Astrocyte of the cerebellum (primary cell): ENCODE measurements at places on chromosomes 6 and 20.
A peak's percentile ranks its signal among the peaks of the same experiment; 100 is the strongest.

DNA sequence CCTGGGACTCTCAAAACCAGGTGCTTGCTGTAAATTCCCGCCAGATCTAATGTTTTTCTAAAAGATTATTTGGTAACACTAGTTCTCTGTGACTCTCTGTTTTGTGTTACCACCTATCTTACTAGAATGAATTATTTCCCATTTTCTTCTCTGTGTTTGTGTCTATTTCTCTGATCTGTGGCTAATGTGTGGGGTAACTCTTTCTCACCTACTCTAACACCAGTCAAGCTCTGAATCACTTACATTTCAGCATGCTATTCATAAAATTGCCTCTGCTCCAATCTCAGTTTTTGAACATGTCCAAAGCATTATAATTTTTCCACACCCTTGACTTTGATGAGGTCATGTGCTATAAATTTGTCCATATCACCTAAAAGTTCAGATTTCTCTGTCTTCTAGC, 23.2 kb upstream of the COL19A1 start:
- no peak for DNase-seq

DNA sequence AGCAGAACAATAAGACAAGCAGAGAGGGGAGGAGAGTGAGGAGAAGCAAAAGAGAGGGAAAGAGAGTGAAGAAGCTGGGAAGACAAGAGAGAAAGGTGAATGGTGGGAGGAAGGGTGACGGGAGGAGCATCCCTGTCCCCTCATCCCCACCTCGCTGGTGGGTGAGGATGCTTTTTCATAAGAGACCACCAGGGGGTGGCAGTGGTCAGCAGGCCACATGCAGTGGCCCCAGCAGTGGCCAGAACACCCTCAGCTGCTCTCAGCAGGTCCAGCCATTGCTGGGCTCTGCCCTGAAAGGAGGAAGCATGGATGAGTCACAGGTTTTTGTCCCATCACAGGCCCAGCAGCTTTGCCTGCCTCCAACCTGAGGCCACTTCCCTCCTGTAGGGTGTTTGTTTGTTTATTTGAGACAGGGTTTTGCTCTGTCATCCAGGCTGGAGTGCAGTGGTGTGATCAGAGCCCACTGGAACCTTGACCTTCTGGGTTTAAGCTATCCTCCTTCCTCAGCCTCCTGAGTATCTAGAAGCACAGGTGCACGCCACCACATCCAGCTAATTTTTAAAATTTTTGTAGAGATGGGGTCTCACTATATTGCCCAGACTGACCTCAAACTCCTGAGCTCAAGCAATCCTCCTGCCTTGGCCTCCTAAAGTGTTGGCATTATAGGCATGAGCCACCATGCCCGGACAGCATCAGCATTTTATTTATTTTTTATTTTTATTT, 24.0 kb downstream of the FGD2 start:
- peak; percentile 49 for DNase-seq

GRCh38 chr6:169968541-169969270, 217.3 kb downstream of the ERMARD start:
- no peak for DNase-seq

DNA sequence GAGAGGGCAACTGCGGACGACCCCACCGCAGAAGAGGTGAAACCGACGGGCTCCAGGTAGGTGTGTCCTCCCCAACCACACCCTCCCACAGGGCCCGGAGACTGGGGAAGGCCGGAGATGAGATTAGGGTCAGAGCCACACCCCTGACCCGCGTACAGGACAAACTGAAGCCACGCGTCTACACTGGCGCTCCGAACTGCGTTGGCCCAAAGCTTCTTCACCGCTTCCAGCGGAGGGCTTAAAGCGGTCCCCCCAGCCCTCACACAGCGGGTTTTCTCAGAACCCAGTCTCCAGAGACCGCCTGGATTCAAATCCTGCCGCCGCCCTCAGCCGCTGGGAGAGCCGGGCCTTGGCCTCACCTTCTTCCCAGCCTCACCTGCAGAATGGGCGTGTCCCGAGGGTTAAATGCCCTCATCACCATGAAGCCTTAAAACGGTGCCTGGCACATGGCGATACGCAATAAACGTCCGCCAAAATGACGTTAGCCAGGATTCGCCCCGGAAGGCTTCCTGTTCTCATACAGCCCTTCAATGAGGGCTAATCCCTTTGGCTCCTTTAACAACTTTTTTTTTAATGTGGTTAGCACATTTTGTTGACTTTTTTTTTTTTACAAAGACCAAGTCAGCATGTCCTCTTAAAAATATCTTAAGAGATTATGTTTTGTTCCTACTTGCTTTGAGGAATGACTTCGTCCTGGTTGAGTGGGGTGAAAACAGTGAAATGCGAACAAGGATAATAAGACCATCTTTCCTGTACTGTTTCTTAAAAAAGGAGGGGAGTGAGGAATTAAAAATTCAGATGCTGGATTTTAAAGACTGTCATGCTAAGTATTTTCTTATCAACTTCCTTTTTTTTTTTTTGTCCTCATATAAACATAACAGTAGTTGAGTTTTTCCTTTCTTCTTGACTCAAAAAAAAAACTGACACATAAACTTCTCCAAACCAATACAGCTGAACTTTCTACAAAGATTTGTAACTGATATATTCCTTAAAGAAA, 15.1 kb upstream of the ZNF217 start:
- DNase-seq: no peak

- no peak for DNase-seq
Observed at GRCh38 chr20:45828589-45828988, 1.5 kb upstream of the TNNC2 start.

DNA sequence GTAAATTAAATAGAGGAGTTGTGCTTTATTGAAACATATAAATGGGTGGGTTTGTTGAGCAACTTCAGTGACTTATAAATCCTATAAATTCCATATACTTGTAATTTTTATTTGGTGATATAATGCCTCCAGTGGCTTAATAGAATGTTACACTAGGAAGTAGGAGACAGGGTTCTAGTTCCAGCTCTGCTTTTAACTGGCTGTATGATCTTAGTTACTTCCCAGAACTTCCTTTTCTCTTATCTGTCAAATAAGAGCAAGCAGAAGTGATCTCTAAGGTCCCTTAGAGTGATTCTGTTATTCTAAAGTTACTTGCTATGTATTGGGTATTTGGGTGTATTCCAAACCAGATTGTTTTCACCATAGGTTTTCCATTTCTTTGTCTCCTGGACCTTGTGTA, 10.2 kb downstream of the ZSCAN23 start:
- no peak for DNase-seq

DNA sequence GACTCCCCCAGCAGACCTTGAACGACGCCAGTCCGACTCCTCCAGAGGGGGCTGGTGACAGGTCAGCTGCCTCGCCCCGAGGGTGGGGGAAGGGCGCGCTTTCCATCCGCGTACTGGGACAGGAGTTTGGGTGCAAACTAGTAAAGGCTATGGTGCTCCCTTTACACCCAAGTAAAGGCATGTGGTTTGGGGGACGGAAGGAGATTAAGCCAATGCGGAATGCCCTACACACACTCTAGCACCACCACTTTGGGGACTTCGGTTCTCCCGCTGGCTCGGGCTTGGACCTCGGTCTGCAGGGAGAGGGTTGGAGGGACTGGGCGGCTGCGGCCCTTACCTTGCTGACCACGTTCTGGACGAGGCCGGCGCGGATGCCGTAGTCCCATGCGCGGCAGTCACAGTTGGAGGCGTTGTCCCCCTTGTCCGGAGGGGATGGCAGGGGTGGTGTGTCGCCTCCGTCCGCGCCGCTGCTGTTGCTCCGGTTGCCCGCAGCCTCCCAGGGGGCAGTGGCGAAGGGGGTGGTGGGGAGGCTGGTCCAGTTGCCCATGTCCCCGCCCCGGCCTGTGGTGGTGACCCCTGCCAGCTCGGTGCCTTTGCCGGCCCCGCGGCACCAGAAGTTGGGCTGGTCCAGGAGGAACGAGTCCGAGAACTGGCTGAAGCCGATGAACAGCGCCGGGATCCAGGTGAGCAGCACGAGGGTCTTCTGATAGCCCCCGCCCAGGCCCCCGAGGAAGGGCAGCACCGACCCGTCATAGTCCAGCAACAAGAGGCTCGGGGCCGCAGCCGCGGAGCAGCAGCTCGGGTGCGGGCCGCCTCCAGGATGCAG, 1.1 kb downstream of the SLC22A23 start:
- DNase-seq: no peak

- DNase-seq: no peak
Observed at GRCh38 chr6:27565839-27566779, 93.2 kb upstream of the ZNF184 start.

- no peak for DNase-seq
Observed at GRCh38 chr20:25586877-25587276, 1.5 kb upstream of the NINL start.

- DNase-seq: no peak
Observed at GRCh38 chr6:16367571-16367970, 129.2 kb downstream of the GMPR start.

GRCh38 chr6:73058736-73059135, 166.6 kb downstream of the KHDC1L start:
- peak; percentile 61 for DNase-seq

GRCh38 chr20:17969884-17970409, 1.1 kb downstream of the MGME1 start:
- DNase-seq: no peak

DNA sequence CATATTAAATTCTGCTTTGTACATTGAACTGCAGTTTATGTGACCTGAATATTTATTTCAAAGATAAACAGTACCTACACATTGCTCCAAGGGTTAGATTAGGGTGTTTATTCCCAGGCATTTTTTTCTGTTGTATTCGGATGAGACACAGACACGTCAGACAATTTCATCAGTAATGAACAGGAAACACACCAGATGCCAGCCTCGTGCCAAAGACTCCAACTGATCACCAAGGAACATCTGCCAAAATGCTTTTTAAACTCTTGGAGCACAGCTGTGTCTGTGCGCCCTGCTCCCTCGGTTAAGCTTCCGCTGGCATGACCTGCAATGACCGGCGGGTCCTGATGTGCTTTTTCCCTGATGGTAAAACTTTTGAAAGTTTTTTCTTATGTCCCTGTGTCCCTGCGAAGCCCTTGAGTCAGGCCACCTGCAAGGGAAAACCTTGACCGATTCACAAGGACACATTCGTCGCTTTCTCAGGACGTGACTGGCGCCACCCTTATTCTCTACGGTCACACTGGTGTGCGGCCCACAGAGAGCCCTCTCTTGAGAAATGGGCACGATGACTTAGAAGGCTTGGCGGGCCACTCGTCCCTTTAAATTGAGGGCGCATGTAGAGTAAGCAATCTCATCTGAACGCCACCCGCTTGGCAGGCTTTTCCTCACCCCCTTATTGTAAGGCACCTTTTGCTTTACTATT, 173.9 kb downstream of the QKI start:
- DNase-seq: no peak

- DNase-seq: no peak
Observed at GRCh38 chr6:43687079-43687436, 533 bp downstream of the MRPS18A start.

- no peak for DNase-seq
Observed at GRCh38 chr20:61767761-61768494, 297.8 kb downstream of the TAF4 start.

- no peak for DNase-seq
Observed at GRCh38 chr6:130326496-130326895, 39.3 kb upstream of the TMEM200A start.

- no peak for DNase-seq
Observed at GRCh38 chr20:1979106-1979778, 14.6 kb downstream of the PDYN start.

GRCh38 chr6:108687921-108688320, 127.2 kb downstream of the FOXO3 start:
- DNase-seq: no peak

DNA sequence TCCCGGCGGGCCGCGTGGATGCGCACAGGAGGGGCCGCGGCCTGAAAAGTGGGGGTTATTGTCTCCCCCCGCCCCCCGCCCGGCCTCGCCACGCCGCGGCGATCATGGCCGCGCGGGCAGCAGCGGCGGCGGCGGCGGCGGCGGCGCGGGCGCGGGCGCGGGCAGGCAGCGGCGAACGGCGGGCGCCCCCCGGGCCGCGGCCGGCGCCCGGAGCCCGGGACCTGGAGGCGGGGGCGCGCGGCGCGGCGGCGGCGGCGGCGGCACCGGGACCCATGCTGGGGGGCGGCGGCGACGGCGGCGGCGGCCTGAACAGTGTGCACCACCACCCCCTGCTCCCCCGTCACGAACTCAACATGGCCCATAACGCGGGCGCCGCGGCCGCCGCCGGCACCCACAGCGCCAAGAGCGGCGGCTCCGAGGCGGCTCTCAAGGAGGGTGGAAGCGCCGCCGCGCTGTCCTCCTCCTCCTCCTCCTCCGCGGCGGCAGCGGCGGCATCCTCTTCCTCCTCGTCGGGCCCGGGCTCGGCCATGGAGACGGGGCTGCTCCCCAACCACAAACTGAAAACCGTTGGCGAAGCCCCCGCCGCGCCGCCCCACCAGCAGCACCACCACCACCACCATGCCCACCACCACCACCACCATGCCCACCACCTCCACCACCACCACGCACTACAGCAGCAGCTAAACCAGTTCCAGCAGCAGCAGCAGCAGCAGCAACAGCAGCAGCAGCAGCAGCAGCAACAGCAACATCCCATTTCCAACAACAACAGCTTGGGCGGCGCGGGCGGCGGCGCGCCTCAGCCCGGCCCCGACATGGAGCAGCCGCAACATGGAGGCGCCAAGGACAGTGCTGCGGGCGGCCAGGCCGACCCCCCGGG, 637 bp downstream of the ARID1B start:
- no peak for DNase-seq

DNA sequence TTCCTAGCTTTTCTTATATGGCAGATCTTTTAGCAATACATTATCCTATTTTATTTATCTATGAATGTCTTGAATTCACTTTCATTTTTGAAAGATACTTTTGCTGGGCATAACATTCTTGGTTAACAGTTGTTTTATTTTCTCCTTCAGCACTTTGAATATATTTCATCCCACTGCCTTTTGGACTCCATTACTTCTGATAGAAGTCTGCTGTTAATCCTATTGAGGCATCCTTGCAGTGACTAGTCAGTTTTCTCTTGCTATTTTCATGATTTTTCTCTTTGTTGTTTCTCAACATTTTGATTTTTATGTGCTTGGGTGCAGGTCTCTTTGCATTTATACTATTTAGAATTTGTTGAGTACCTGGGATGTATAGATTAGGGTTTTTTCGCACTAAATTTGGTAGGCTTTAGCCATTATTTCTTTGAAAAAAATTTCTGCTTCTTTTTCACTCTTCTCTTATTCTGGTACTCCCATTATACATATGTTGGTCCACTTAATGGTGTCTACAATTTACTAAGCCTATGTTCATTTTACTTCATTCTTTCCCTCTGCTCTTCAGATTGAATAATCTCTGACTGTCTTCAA, 53.2 kb downstream of the PHACTR3 start:
- DNase-seq: no peak

GRCh38 chr20:51715163-51715855, 52.9 kb downstream of the ATP9A start:
- DNase-seq: no peak

- DNase-seq: no peak
Observed at GRCh38 chr6:167401525-167402194, 76.8 kb downstream of the TTLL2 start.
